Neural crest cell (in vitro differentiated cells): ENCODE measurements at places on chromosomes 6 and 20.

DNA sequence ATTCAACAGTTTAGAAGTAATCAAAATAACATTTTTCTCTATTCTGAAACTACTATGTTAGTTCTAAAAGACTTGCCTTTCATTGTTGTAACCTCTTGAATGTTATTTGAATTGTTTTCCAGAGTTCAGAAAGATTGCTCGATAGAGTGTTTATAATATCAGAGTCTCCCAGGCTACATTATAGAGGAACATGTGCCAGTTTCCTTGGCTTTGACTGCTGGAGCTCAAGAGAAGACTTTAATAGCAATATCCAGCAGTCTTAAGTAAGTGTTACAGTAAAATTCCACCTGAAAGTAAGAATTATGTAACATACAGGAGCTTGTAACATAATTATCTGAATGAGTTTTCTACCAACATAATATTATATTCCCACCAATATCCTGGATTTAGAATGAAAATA is 991.8 kb upstream of the ADGRB3 start:
- no peak for DNase-seq

- DNase-seq = no peak
These were observed 23.8 kb upstream of the HELZ2 start for GRCh38 chr20:63597651-63598478.

- no peak for DNase-seq
These were observed 23.5 kb upstream of the SMIM29 start for GRCh38 chr6:34272013-34272926.

GRCh38 chr20:59895908-59896307 is 37.5 kb downstream of the SYCP2 start:
- DNase-seq = no peak

GRCh38 chr6:63798378-63798777 is 162.8 kb downstream of the PHF3 start:
- no peak for DNase-seq

DNA sequence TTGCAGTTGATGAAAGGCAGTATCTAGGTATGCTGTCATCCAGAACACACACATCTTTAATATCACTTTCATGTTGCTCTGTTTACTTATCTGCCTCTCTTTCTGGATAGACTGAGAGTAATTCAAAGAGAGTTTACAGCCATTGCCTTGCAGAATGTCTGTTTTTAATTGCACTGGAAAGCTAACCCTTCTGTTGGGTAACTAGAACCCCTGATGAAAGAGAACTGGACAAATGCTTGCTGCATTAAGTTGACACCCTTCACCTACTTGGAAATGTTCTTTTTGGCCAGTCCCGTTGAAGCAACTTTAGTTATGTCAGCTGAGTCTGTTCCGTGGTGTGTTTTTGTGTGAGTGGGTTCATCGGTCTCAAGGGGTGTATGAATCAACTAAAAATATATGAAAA is 383.8 kb upstream of the CITED2 start:
- DNase-seq = no peak

GRCh38 chr20:62303062-62303339 is 204 bp downstream of the ADRM1 start:
- no peak for DNase-seq

GRCh38 chr6:161477876-161478425 is 204.1 kb upstream of the AGPAT4 start:
- no peak for DNase-seq

- DNase-seq = no peak
These were observed 244.2 kb upstream of the RIMS1 start for GRCh38 chr6:71642120-71642519.

DNA sequence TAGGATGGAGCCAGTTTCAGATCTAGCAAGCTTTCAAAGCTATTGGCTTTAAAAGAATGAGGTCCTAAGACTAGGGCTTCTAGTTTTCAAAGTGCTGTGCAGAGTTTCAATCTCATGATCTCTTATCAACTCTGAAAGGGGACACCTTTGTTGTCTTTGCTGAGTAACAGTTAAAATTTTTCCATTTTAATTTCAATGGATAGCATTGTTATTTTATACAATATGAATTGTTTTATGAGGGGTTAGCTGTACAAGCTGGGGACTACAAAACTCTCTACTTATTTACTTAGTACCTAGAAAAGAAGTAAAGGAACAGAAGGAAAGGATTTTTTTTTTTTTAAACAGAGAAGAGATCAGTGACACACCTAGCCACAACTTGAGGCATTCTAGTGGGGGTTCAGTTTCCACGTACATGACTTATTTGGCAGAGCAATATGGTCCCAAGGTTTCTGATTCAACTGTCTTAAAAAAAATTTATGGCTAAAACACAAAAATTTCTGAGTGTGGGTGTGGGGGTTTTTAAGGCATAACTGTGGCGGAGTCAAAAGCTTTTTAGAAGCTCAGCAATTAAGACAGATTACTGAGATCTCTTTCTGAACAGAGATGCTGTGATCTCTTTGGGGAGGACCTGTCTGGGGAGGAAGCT is 46.1 kb upstream of the JAG1 start:
- no peak for DNase-seq

GRCh38 chr20:32988008-32988407 is 16.2 kb downstream of the SUN5 start:
- no peak for DNase-seq

GRCh38 chr6:99151634-99152346 is 197.7 kb downstream of the FAXC start:
- peak; percentile 65 for DNase-seq

DNA sequence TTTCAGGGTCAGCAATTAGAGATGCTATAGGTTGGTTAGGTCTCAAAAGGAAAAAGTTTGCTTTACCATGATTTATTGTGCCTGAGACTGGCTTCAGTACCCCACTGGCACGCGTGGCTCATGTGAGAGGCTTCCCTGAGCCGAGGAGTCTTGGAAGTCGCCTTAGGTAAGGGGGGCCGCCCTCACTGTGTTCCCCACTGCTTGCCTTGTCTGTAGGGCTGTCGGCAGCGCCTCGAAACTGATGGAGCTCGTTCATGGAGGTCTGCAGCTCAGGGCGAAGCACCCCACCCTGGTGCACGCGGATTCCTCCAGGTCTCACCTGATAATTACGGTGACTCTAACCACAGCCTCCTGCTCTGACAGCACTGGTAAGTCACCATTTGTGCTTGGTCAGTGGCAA is 39.2 kb downstream of the FRMD1 start:
- no peak for DNase-seq

DNA sequence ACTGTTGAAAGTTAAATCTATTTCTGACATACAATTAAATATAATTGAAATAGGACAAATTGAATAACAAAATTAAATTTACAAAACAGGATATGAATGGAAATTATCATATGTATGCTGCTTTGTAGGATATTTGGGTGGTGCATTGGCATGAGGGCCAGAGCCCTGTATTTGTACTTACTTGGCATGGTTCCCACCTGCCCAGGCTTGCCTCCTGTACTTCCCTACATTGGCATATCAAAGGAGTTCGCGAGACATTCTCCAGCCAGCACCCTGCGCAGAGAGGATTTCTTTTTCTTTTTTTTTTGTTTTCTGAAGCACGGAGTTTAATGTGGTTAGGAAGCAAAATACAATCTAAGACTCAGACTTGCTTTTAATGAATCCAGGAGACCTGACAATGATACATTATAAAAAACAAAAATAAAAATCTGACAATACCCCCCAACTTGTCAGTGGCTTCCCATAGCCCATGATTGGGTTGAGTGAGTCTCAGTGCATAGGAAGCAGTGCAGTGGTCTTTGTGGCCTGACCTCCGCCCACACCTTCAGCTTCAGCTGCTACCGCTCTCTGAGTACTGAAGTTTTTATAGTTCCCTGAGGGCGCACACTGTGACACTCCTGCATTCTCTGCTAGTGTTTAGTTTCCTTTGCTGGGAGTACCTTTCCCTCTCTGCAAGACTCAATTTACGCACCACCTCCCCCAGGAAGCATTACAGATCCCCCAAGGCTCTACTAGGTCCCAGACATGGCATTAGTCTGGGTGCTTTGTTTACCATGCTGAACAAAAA is 440.8 kb downstream of the UTRN start:
- no peak for DNase-seq

- no peak for DNase-seq
These were observed 111.2 kb downstream of the TAF4 start for GRCh38 chr20:61954276-61955021.

GRCh38 chr6:11094411-11094851 is 797 bp downstream of the SMIM13 start:
- DNase-seq = peak; percentile 16
